ENCODE measurements at places on chromosomes 2 and 18. TPM values are rescaled to one million over a fixed set of nuclear protein-coding genes. Genes with fewer than 3 reads are reported as not detected.

Gene CD8A
- not detected for total RNA-seq

Gene TTR
- total RNA-seq: not detected

Gene ACTG2
- 0.74 TPM for total RNA-seq

Gene CXCR2
- not detected for total RNA-seq

Gene LYG2
- not detected for total RNA-seq

Gene CNRIP1
- total RNA-seq: 26.1 TPM

Gene POTEJ
- total RNA-seq: 0.06 TPM

Gene RIF1
- total RNA-seq: 56.1 TPM

Gene DSG4
- not detected for total RNA-seq

Gene PIEZO2
- total RNA-seq: 2.1 TPM

Gene LYG1
- not detected for total RNA-seq

Gene CACNB4
- total RNA-seq: 0.12 TPM

Gene SCYGR4
- not detected for total RNA-seq

Gene REG3A
- total RNA-seq: not detected

Gene MAB21L4
- not detected for total RNA-seq

Gene FBXO15
- total RNA-seq: 0.63 TPM

Gene ALK
- 0.03 TPM for total RNA-seq

Gene CDH20
- total RNA-seq: not detected

Gene C18orf63
- not detected for total RNA-seq

All from Daoy (cell line).